Hypothalamus (tissue), 51 donors: ENCODE measurements at places on chromosomes 5 and 9.
A peak's percentile ranks its signal among the peaks of the same experiment; 100 is the strongest.

DNA sequence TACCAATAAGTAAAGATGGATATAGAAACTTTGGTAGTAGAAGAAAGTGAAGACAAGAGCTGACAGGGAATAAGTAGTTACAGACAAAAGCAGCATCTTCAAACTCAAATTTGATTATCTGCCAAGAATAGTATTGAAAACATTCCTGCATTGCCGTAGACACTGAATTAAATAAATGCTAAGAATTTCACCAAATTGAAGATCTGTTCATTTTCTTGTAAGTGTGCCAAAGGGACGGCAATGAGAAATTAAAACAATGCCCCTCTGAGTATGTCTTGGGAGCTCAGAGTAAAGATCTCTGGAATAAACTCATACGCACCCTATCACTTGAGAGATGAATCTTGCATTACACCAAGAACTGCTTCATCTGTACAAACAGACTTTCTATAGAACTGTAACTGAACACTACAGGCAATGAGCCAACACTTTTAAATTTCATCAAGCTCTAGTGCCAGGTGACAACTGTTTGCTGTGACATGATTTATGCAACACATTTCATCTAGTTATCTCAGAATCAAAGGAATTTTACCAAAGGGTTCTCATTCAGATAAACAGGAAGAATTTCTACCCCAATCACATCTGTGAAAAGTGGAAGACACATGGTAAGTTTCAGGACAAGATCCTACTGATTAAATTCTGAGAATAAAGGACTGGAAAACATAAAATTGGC lies 66.9 kb downstream of the RFX3 start:
- no peak for DNase-seq

GRCh38 chr9:35186524-35186923 lies 24.7 kb downstream of the UNC13B start:
- DNase-seq, result no peak

DNA sequence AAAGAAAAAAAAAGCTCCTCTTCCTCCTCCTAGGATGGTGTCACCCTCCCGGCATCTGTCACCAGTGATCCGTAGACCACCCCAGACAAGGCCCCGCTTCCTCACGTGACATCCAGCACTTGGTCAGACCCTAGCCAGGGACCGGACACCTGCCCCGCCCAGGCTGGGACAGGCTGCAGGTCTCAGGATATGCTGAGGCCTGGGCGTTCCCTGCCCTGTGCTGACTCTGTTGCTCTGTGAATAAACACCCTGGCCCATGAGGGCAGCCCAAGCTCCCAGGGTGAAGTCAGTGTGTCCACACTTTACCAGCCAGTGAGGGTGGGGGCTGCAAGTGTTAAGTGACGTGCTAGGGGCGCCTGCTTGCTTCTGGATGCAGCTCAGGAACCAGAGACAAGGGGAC lies 5.6 kb downstream of the EDF1 start:
- no peak for DNase-seq

- no peak for DNase-seq
These were observed 9.5 kb downstream of the FBXO10 start for GRCh38 chr9:37566716-37567115.

- no peak for DNase-seq
These were observed 7.3 kb downstream of the PKD2L2 start for GRCh38 chr5:137896560-137896959.

- DNase-seq, result no peak
These were observed 8.9 kb upstream of the NKD2 start for GRCh38 chr5:999724-1000123.

GRCh38 chr9:69121155-69122081 lies 52.7 kb upstream of the TJP2 start:
- peak; percentile 82 for DNase-seq

GRCh38 chr5:173964506-173964905 lies 24.5 kb upstream of the C5orf47 start:
- DNase-seq, result no peak
